NCI-H187 (cell line): ENCODE measurements at places on chromosomes 2 and 18.

GRCh38 chr18:74506448-74507084 is 10.4 kb downstream of the CNDP2 start:
- DNase-seq = no peak

DNA sequence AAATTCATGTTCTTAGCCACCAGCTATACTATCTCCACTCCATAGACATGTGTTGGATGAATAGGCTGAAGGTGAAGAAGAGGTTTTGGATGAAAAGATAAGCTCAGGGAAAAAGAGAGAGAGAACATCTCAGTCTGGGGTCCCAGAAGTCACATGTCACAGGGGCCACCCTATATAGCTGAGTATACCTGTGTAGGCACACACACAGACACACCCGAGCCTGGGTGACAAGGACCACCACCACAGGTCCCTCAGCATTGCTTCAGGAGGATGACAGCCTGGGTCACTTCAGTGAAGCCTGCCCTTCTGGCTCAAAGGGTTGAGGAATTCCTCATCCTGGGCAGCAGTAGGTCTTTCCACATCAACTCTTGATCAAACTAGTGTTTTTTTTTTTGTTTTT is 56.2 kb downstream of the POLR1A start:
- DNase-seq = no peak

DNA sequence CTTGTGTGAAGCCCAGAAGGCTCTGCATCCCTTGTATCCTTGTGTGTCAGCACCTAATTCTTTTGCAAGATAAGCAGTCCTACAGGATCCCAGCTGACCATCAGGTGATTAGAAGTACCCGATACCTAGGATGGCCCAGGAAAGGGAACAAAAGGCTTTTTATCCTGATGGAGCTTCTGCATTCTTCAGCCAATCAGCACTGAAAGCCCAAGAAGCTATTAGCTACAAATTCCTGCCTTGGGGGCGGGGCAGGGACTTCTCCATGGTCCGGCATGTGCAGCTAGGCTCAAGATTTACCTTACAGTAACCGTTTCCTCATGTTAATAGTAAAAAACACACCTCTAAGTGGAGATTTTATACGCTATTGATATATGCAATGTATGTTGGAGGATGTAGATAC is 264.6 kb upstream of the THUMPD2 start:
- no peak for DNase-seq

DNA sequence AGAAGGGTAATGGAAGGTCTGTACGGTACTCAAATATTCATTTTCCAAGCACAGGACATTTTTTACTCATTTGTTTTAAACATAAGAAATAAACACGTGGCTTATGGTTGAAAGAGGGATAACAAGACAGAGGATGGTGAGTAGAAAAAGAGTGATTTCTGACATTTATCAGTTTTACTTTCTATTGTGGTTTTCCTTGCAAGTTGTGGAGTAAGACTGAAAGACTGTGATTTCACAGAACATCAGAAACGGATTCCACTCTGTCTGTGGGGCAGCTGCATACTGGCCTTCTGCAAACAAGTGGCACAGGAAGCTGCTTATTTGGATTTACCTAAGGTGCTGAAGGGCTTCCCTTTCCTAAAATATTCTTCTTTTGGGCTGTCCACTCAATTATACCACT is 122.2 kb upstream of the ITGB6 start:
- DNase-seq = no peak

DNA sequence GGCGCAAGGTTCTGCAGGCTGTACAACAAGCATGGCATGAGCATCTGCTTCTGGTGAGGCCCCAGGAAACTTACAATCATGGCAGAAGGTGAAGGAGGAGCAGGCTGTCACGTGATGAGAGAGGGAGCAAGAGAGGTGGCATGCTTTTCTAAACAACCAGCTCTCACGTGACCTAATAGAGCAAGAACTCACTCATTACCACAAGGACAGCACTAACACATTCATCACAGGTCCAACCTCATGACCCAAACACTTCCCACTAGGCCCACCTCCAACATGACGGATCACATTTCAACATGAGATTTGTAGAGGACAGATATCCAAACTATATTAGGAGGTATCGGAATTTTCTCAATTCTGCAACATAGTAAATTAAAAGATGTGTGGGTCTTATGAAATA is 108.8 kb upstream of the DLX2 start:
- no peak for DNase-seq

- DNase-seq = no peak
These were observed 514.9 kb downstream of the SUCLG1 start for GRCh38 chr2:83944191-83944590.

GRCh38 chr18:44716697-44717163 is 36.0 kb downstream of the SETBP1 start:
- no peak for DNase-seq

GRCh38 chr2:150260636-150261035 is 226.8 kb downstream of the RND3 start:
- DNase-seq = no peak

DNA sequence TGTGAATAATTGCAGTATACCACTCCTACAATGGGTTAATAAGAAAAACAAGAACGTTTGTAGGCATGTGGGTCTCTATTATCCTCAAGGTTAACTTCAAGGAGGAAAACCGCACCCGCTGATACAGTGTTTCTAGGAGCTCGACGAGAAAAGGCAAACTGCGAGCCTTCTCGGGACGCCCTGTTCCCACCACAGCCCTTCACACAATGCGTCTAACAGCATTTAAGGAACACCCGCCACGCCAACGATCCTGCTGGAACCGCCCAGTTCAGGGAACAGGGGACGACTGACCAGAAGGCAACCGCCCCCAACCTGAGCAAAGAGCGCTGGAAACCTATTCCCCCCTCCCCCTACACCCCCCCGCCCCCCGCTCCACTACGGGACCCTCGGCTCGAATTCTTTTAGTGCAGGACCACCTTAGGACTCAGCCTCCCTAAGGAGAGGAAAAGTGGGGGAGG is 710 bp upstream of the TMSB10 start:
- no peak for DNase-seq

DNA sequence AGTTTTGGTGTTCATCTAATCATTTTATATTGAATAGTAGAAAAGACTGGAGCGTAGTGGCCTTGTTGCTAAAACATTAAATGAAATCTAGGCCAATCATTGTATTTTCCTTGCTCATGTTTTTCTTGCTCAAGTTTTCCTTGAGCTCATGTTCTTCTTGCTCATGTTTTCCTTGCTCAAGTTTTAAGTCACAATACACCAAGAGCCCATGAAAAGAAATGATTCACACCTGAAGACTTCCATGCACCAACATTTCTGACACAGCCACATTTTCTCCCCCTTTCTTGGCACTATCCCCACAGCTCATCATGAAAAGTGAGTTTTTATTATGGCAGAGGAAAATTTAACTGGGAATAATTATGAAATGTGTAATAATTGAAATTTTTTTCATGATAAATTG is 92.0 kb downstream of the LRP1B start:
- DNase-seq = no peak

DNA sequence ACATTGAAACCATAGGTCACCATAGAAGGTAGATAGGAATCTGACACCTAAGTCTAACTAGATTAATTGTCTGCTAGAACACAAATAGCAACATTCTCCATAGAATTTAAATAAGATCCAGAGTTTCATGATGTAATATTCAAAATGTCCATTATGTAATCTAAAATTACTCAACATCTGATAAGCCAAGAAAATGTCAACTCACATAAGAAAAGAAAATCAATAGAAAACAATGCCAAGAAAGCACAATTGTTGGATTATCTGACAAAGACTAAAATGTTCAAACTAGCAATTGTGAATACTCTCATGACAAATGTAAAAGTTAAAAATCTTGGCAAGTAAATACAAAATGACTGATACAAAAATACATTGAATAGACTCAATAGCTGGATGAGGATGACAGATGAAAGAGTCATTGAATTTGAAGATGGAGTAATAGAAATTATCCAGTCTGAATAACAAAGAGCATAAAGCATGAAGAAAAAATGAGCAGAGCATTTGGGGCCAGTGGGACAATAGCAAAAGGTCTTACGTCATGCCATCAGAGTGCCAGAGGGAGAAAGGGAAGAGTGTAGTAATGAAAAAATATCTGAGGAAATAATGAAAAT is 358.6 kb downstream of the METTL4 start:
- no peak for DNase-seq

DNA sequence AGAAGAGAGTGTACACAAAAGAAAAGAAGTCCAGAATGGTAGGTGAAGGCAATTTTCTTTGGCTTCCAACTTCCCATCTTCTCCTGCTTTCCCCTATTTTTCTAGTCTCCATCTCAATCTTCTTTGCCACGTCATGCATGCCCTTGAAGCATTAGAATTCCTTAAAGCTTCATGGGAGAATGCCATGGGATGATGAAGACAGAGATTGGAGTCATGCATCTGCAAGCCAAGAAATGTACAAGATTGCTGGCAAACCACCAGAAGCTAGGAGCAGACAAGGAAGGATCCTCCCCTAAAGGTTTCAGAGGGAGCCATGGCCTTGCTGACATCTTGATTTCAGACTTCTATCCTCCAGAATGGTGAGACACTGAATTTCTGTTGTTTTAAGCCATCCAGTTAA is 305.9 kb downstream of the HRH4 start:
- DNase-seq = no peak

DNA sequence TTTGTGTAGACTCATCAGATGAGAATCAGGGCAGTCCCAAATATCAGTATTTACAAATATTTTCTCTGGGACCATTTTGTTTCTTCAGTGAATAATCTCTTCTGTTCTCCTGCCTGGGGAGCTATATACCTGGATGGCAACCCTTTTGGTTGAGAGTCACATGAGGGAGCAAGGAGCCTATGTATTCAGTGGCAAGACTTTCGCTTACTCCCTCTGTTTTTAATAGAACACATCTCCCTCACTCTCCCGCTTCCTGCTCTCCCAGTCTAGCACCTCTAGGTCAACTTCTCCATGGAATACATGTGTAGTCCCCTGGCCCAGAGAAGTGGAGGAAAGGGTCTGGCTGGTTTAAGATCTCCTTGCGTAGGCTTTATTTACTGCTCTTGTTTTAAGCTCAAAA is 600.3 kb downstream of the CCDC85A start:
- DNase-seq = no peak

- DNase-seq = no peak
These were observed 132.7 kb downstream of the TSN start for GRCh38 chr2:121888189-121888557.

DNA sequence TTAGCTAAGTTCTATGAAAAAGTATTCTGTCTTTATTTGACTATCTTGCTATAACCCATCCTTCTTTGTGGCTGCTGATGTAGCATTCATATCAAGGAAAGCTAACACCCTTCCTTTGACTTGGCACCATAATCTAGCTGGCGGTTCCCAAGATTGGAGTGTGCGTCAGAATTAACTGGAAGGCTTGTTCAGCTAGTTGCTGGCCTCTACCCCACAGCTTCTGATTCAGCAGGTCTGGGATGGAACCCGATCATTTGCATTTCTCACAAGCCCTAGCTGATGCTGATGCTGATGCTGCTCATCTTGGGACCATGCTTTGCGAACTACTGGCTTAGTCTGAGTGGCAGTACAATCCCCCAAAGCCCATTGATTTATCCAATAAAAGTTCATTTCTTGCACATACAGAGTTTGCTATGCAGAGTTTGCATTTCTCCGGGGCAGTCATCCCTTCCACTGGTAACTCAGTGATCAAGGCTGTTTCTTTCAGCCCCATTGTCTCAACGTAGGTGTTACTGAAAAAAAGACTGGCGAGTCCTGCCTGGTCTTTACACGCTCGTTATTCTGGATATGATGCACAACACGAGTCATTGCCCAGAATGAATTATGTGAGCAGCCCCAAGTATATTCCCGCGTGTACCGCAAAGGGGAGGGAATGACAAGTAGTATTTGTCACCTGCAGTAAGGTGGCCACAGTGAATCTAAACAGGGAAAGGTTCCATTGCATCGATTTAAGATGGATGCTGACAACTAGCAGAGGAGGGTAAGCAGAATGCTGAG is 96.5 kb downstream of the ZNF532 start:
- DNase-seq = no peak

- DNase-seq = no peak
These were observed 139.7 kb downstream of the PRPF40A start for GRCh38 chr2:152577579-152577978.

DNA sequence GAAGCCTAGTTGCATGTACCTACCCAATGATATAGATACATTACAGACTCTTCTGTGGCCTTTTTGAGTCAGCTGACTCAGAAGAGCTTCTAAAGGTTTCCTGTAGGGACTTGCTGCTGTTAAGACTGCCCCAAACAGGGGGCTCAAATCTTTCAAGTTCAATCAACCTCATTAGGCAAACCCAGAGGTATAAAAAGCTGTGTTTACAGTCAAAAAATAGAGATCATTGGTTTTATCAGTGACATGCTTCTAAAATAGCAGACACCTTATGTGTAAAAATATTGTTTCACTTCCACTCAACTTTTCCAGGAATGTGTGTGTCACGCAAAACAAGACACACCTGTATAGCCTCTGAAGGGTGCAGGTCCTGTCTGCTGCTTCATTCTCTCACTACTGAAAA is 624.3 kb upstream of the FANCL start:
- DNase-seq = no peak

DNA sequence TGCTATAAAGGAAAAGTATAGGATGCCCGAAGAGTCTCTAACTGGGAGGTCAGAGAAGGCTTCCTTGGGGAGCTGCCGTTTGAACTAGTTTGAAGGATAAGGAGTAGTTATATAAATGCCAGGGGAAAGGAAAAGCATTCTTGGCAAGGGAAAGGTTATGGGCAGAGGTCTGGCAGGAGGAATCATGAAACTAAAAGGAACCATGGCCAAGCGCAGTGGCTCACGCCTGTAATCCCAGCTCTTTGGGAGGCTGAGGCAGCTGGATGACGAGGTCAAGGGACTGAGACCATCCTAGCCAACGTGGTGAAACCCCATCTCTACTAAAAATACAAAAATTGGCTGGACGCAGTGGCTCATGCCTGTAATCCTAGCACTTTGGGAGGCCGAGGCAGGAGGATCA is 100.6 kb upstream of the MSH2 start:
- no peak for DNase-seq

- DNase-seq = no peak
These were observed 136.0 kb downstream of the ANKRD44 start for GRCh38 chr2:197174539-197175094.

GRCh38 chr2:219628235-219628985 is 980 bp downstream of the SLC4A3 start:
- no peak for DNase-seq
